ENCODE measurements at places on chromosomes 13 and 19. TPM values are rescaled to one million over a fixed set of nuclear protein-coding genes. Genes with fewer than 3 reads are reported as not detected.

PRODH2 gene
- polyA plus RNA-seq, result 28.5 TPM

SIGLEC12 gene
- polyA plus RNA-seq, result 0.13 TPM

NOVA2 gene
- 5.3 TPM for polyA plus RNA-seq

FOXO1 gene
- 17.7 TPM for polyA plus RNA-seq

C1QTNF9B gene
- polyA plus RNA-seq, result 0.20 TPM

PTH2 gene
- not detected for polyA plus RNA-seq

CYTH2 gene
- 83.6 TPM for polyA plus RNA-seq

GRIK5 gene
- 26.9 TPM for polyA plus RNA-seq

ZNF90 gene
- polyA plus RNA-seq, result 17.8 TPM

CACNA1A gene
- 2.2 TPM for polyA plus RNA-seq

URAD gene
- not detected for polyA plus RNA-seq

SYNGR4 gene
- 0.39 TPM for polyA plus RNA-seq

ZNF69 gene
- 15.6 TPM for polyA plus RNA-seq

FUT1 gene
- 3.2 TPM for polyA plus RNA-seq

UBE2L5 gene
- polyA plus RNA-seq, result 0.65 TPM

NLRP9 gene
- not detected for polyA plus RNA-seq

NCCRP1 gene
- 1.9 TPM for polyA plus RNA-seq

TEX29 gene
- 0.59 TPM for polyA plus RNA-seq

KCNRG gene
- 1.6 TPM for polyA plus RNA-seq

KIR2DL4 gene
- not detected for polyA plus RNA-seq

ATP8A2 gene
- polyA plus RNA-seq, result 5.6 TPM

ZNF177 gene
- polyA plus RNA-seq, result 12.7 TPM

RPL36 gene
- 518 TPM for polyA plus RNA-seq

TNNT1 gene
- 6.0 TPM for polyA plus RNA-seq

FAM216B gene
- not detected for polyA plus RNA-seq

CYP4F2 gene
- not detected for polyA plus RNA-seq

ARL11 gene
- polyA plus RNA-seq, result 0.35 TPM

ZNF793 gene
- 24.7 TPM for polyA plus RNA-seq

CBLC gene
- polyA plus RNA-seq, result 4.3 TPM

WDR88 gene
- polyA plus RNA-seq, result 0.83 TPM

IL11 gene
- 1.3 TPM for polyA plus RNA-seq

NDUFB7 gene
- polyA plus RNA-seq, result 87.3 TPM

ZNF724 gene
- polyA plus RNA-seq, result 4.3 TPM

LMTK3 gene
- 1.7 TPM for polyA plus RNA-seq

SMIM24 gene
- 523 TPM for polyA plus RNA-seq

EDNRB gene
- polyA plus RNA-seq, result 85.3 TPM

CEACAM8 gene
- 0.21 TPM for polyA plus RNA-seq

ZNF835 gene
- 6.2 TPM for polyA plus RNA-seq

CCNA1 gene
- polyA plus RNA-seq, result 0.80 TPM

CYP2A13 gene
- polyA plus RNA-seq, result not detected

CGB2 gene
- not detected for polyA plus RNA-seq

OR7A5 gene
- 0.04 TPM for polyA plus RNA-seq

FGF9 gene
- polyA plus RNA-seq, result 15.5 TPM

PRR12 gene
- polyA plus RNA-seq, result 27.1 TPM

SOX1 gene
- polyA plus RNA-seq, result not detected

USHBP1 gene
- polyA plus RNA-seq, result 6.9 TPM

TDRD12 gene
- polyA plus RNA-seq, result 0.29 TPM

PGLYRP1 gene
- polyA plus RNA-seq, result 0.53 TPM

NCAN gene
- polyA plus RNA-seq, result 0.27 TPM

MBD3L3 gene
- not detected for polyA plus RNA-seq

RAB3D gene
- 17.2 TPM for polyA plus RNA-seq

KL gene
- 49.5 TPM for polyA plus RNA-seq

OLFM2 gene
- 29.2 TPM for polyA plus RNA-seq

SCEL gene
- not detected for polyA plus RNA-seq

ZNF571 gene
- polyA plus RNA-seq, result 9.1 TPM

VASP gene
- 53.5 TPM for polyA plus RNA-seq

CYP4F12 gene
- polyA plus RNA-seq, result 1.2 TPM

SERPINE3 gene
- 0.20 TPM for polyA plus RNA-seq
